Dermis blood vessel endothelial cell (primary cell): ENCODE measurements at places on chromosomes 11 and 22.

- peak; percentile 70 for DNase-seq
Measured at GRCh38 chr11:12042215-12042676, 33.8 kb upstream of the DKK3 start.

- DNase-seq: no peak
Measured at GRCh38 chr22:45211848-45212247, 28.8 kb downstream of the KIAA0930 start.

DNA sequence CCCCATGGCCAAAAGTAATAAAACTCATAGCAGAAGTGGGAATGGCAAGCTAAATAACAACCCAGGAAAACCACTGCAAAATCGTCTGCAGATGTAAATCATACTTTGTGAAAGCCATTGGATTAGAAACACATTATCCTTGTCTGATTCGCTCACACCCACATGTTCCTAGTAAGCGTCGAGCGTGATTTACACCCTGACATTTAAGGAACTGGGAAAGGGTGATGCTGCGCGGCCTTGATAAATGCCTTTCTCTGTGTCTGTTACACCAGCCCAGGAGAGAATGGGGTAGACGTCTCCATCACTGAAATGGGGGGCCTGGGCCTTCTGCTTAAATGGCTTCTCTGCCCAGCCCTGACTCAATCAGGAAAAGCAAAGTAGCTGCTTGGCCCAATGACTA lies 162.7 kb downstream of the NTM start:
- DNase-seq: no peak

- peak; percentile 98 for DNase-seq
Measured at GRCh38 chr22:31107178-31107893, at the start of gene SELENOM. SELENOM (minus strand) TSS chr22:31107568; CDS start chr22:31107505, 63 bp downstream.

DNA sequence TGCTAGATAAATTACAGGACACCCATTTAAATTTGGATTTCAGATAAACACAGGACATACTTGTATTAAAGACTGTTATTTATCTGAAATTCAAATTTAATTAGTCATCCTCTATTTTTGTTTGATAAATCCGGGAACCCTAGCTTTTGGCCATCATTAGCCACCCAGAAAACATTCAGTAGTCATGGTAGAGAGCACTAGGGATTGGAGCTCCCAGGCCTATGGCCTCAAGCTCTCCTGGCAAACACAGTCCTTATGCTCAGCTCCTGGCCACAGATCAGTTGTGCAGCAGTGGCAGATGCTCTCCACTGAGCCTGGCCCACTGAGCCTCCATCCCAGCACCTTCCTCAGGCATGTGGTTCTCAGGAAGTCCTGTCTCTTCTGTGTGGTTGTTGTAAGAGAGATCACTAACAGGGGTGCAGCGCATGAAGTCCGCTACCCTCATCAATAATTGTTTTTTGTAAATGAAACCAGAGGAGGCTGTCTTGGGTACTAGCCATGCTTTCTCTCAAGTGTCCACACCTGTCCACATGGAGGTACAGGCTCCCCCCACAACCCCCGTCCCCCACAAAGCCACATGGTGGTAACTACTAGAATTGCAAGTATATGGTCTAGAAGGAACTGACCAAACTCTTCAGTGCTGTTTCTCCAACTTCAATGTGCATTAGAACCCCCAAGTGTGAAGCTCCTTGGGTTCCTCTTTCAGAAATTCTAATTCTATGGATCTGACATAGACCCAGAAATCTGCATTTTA lies 1.1 kb upstream of the IRAG1 start:
- DNase-seq: no peak

DNA sequence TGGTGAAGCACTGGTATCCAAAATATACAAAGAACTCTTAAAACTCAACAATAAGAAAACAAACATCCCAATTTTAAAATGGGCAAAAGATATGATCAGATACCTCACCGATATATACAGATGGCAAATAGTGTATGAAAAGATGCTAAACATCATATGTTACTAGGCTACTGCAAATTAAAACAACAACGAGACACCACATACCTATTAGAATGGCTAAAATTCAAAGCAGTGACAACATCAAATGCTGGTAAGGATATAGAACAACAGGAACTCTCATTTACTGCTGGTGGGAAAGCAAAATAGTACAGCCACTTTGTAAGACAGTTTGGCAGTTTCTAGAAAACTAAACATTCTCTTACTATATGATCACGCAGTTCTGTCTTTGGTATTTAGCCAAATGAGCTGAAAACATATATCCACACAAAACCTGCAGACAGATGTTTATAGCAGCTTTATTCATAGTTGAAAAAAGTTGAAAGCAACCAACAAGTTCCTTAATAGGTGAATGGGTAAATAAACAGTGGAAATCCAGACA lies 38.5 kb downstream of the SIK3 start:
- peak; percentile 30 for DNase-seq

- no peak for DNase-seq
Measured at GRCh38 chr11:48005136-48005535, 24.8 kb downstream of the PTPRJ start.

- no peak for DNase-seq
Measured at GRCh38 chr11:86481399-86481798, 106.7 kb downstream of the CCDC81 start.

- no peak for DNase-seq
Measured at GRCh38 chr22:37559521-37559900, 769 bp upstream of the CDC42EP1 start.

- no peak for DNase-seq
Measured at GRCh38 chr11:69984457-69985261, 93.5 kb upstream of the ANO1 start.

GRCh38 chr11:111115890-111116289 lies 129.6 kb upstream of the POU2AF2 start:
- DNase-seq: no peak

- no peak for DNase-seq
Measured at GRCh38 chr11:11513422-11513821, 108.4 kb downstream of the GALNT18 start.

- DNase-seq: no peak
Measured at GRCh38 chr22:27278946-27279345, 522.6 kb downstream of the MN1 start.

DNA sequence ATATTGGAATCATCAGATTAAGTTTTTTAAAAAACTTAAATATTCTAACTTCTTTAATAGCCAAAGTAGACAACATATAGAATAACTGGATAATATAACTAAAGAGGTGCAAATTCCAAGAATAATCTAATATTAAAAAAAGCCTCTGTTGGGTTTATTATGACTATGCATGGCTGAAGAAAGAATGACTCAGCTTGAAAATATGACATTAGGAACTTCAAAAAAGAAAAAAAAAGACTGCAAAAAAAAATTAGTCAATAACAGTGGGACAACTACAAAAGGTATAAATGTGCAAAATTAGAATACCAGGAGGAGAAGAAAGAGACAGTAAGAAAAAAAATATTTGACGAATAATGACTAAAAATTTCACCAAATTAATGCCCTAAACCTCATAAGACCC lies 1178.0 kb downstream of the JRKL start:
- DNase-seq: no peak

- peak; percentile 63 for DNase-seq
Measured at GRCh38 chr22:22748297-22748743, 103.9 kb downstream of the GGTLC2 start.

GRCh38 chr11:12711496-12711895 lies 37.3 kb downstream of the TEAD1 start:
- no peak for DNase-seq

- peak; percentile 45 for DNase-seq
Measured at GRCh38 chr11:73143126-73143838, 1.2 kb upstream of the FCHSD2 start.

DNA sequence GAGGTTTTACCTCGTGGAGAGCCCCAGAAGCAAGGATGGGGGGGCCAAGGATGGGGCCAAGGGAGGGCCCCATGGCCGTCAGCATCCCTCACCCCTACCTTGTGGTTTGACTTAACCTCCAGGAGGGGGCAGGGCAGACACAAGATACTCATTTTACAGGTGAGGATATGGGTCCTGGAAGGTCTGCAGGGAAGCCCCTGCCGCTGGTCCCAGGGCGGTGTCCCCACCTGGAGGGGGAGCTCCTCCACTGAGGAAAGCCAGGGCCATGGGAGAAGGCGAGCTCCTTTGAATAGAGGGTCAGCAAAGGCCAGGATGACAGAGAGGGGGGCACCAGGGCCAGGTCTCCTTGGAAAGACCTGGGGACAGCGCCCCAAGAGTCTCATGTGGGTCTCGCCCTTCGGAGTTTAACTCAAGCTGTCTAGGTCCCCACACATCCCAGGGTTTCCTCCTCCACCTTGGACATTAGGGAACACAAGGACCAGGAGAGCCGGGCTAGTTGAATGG lies 5.9 kb upstream of the ADORA2A start:
- DNase-seq: peak; percentile 26

GRCh38 chr11:40215556-40215955 lies 1243.9 kb downstream of the LRRC4C start:
- DNase-seq: no peak

GRCh38 chr22:48900327-48900597 lies 927.4 kb downstream of the BRD1 start:
- DNase-seq: no peak

DNA sequence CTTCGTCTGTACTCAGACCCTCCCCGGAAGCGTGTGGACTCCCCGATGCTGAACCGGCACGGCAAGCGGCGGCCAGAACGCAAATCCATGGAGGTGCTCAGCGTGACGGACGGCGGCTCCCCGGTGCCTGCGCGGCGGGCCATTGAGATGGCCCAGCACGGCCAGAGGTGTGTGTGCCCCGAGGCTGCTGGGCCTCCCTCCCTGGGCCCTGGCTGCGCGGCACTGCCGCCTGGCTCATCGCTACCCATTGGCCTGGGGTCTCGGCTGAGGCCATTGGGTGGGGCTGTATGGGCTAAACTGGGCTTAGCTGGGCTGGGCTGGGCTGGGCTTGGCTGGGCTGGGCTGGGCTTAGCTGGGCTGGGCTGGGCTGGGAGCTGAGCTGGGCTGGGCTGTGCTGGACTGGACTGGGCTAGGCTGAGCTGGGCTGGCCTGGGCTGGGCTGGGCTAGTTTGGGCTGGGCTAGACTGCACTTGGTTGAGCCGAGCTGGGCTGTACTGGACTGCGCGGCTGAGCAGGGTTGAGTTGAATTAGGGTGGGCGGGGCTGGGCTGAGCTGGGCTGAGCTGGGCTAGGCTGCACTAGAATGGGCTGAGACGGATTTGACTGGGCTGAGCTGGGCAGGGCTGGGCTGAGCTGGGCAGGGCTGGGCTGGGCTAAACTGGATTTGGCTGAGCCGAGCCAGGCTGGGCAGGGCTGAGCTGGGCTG lies 40.7 kb downstream of the MOB2 start:
- no peak for DNase-seq
